Bone marrow (tissue), 2 donors: ENCODE measurements at places on chromosomes 4 and X.

GRCh38 chr4:108953941-108954340 is 191.1 kb upstream of the ETNPPL start:
- DNase-seq: no peak

GRCh38 chrX:69238114-69238886 is 73.0 kb upstream of the PJA1 start:
- no peak for DNase-seq

- DNase-seq: no peak
Observed at GRCh38 chrX:140608111-140608510, 101.4 kb upstream of the LINC00632 start.

GRCh38 chr4:185384930-185385331 is 10.8 kb downstream of the LRP2BP start:
- DNase-seq: no peak

GRCh38 chrX:100593126-100593525 is 8.4 kb downstream of the TNMD start:
- no peak for DNase-seq

DNA sequence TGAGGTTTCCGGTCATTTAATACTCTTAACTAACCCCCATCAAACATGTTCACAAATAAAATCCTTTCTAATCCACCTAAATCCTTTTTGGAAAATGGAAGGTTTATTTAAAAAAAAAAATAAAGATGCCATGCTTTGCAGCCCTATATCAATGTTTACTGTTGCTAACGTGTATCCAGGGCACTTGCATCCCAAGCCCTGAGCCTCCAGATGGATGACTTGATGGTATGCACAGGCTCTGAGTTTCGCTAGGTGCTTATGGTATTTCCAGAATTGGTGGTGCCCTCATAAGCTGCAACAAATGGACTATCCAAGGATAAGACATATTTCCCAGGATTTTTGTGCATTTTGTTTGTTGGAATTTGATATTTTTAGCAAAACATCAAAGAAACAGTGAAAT is 257.7 kb downstream of the PRDM5 start:
- DNase-seq: no peak

- DNase-seq: no peak
Observed at GRCh38 chr4:142809559-142809958, 36.5 kb downstream of the INPP4B start.

- DNase-seq: no peak
Observed at GRCh38 chrX:138986235-138986634, 274.7 kb upstream of the FGF13 start.

DNA sequence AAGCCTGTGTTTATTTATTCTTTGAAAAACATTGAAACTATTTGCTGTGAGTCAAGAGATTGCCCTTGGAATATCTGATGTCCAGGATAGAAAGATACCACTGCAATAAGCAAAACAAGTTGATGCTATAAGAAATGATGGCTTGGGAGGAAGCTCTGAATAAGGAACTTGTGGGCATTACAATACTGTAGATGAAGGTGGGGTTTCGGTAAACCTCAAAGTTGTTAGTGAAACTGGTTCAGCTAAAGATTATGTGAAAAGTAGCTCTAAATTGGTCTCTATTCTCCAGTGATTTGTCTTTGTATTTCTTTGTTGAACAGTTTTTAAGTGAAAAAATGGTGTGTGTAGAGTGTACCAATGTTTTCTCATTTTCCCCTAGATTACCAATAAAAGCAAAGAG is 128.7 kb downstream of the AKAP4 start:
- DNase-seq: peak; percentile 11

DNA sequence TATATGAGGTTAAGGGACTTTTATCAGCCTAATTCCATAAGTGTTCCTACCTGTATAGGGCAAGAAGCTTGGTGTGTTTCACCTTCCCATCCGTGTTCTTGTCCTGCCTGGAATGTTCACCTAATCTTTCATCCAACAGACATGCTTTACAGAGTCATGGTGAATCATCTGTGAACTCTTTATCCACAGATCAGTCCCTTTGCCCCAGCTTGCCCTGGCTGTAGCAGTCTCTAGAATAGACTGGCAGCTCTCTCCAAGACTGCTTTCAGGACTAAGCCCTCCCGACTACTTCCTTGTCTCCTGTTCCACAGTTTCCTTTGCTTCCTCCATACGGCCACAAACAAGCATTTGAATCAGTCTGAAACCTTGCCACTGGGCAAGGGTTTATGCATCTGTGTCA is 177.9 kb upstream of the IL15 start:
- no peak for DNase-seq

DNA sequence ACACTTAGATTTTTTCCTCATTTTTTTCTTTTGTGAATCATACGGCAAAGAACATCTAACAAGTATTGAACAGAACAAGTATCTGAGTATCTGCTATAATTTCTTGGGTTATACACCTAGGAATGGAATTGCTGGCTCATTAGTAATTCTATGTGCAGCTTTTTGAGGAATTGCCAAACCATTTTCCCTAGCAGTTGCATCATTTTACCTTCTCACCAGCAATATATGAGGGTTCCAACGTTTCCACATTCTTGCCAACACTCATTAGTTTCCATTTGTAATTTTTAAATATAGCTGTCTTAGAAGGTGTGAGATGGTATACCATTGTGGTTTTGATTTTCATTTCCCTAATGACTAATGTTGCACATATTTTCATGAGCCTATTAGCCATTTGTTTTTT is 41.1 kb upstream of the DCAF8L1 start:
- DNase-seq: no peak

GRCh38 chr4:70488748-70489147 is 16.8 kb downstream of the MUC7 start:
- no peak for DNase-seq

DNA sequence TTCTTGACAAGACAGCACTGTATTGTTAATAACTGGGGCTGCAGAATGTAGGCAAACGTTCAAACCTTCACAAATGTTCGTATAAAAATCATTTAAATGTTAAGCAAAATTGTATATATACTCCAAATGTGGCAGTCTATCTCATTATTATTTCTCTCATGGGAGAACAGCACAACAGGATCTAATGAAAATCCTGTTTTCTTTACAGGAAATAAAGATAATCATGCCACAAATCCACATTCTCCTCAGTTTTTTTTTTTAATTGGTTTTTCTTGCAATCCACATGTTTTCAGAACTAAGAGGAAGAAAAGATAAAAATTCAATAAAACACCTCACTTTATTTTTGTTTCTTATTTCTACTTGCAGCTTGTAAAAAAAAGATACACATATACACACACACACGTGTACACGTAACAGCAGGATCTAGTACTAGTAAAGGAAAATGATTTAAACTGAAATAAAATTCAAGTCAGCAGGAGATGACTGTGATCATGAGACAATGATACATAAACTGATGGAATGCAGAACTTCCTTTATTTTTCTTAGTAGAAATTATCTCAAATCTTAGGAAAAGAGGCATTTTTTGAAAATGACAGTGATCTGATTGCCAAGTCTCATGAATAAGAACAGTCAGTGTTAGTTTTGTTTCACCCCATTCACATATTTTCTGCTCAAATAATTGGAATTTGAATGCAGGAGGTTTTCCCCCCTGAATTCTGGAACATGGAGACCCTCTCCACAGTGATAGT is 11.3 kb downstream of the APBB2 start:
- no peak for DNase-seq

DNA sequence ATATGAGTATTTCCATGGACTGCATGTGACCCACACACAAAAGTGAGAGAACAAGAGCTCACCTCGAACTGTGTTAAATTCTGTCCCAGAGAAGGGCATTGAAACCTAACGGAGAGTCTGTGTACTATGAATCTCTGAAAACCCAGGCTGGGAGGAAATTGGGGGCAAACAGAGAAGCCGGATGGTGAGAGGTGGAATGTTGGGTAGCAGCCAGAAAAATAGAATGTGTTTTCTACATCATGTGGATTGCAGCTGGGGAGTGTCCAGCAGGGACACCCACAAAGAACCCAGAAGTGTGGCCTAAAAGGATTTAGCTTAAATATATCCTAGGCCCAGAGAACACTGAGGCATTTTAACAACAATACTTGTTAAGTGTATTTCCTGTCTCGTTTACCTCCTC is 38.6 kb downstream of the MND1 start:
- DNase-seq: no peak

DNA sequence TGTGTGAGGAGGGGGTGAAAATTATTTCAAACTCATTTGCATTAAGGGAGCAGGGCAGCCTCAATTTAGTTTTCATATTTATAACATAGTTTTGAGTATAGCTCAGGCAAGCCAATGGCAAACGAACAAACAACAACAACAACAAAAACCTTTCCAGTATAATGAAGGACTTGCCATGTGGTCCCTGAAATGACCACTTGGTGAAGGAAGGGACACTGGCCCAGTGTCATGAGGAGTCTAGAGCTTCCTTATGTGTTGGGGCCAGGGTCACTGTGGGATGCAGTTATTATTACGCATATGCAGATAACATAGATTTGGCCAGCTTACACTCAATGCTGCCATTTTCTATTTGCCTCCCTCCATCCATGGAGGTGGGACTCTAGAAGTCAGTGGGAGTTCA is 23.3 kb downstream of the NKX3-2 start:
- DNase-seq: no peak

- DNase-seq: no peak
Observed at GRCh38 chr4:88981556-88981955, 75.4 kb downstream of the FAM13A start.

DNA sequence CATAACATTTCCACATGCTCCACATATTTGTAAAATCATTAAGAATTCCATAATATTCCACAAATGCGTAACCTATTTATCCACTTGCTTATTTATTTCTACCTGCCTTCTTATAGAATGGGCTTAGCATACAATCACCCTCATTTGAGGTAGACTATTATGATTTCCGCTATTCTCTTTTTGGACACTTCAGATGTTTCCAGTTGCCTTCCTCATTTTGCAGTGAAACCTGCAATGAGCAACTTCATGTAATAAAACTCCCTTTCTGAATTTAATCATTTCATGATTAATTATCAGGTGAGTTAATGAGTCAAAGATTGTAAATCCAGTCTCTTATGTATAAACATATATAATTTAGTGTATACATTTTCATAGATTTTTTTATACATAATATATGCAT is 58.0 kb downstream of the PPP3CA start:
- no peak for DNase-seq

- DNase-seq: no peak
Observed at GRCh38 chr4:6267573-6267972, 2.1 kb upstream of the WFS1 start.

DNA sequence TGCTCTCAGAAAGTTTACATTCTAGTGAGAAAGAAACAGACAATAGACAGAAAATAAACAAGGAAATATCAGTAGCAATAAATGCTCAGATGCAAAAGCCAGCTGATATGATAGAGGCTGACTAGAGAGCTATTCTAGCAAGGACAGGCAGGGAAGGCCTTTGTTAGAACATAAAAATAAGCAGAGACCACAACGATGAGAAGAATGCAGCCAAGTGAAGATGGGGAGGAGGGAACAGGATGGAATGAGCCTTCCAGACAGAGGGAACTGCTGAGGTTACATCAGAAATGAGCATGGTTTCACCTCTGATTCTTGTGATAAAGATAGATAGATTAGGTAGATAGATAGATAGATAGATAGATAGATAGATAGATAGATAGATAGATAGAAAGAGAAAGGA is 7.6 kb upstream of the SOWAHB start:
- no peak for DNase-seq

DNA sequence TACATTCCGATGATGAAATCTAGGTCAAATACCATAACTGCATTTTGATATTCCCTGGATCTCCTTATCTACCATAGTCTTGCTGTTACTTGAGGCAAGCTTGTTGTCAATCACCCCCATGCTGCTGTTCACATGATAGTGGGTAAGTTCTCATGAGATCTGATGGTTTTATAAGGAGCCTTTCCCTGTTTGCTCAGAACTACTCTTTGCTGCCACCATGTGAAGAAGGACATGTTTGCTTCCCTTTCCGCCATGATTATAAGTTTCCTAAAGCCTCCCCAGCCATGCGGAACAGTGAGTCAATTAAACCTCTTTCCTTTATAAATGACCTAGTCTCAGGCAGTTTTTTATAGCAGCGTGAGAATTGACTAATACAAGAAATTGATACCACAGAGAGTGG is 432.0 kb downstream of the GLUD2 start:
- DNase-seq: no peak

DNA sequence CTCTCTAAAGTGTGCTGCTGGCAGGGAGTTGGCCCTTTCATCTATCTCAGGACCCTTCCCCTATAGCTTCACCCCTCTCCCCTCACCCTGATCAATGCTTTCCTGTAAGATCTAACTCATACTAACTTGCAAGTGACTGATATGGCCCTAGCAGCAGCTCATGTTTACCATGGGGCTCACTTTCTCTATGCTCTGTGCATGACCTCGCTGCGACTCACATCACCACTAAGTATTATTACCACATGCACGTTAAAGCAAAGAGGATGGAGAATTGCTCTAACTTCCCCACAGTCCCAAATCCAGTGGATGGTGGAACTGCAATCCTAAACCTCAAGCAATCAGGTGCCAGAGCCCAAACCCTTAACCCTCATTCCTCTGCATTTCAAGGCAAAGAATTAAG is 626.6 kb downstream of the MID1IP1 start:
- DNase-seq: no peak

DNA sequence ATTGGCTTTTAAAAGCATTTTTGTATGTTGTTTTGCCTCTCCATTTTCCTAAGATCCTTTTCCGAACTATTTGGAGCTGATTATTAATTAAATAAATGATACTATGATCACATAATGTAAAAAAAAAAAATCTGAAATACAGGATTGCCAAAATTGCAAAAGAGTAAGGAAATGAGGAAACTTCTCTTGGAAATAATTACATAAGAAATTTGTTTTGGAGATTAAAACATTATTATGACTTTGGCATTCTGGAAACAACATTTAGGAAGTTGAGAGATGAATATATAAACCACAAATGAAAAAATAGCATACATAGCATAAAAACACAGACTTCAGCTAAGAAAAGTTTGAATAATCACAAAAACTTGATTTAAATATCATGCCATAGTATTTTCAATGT is 33.5 kb downstream of the PF4 start:
- DNase-seq: no peak

- DNase-seq: no peak
Observed at GRCh38 chrX:39065051-39065871, 264.0 kb downstream of the MID1IP1 start.

GRCh38 chr4:95601356-95601755 is 52.6 kb upstream of the UNC5C start:
- no peak for DNase-seq

- no peak for DNase-seq
Observed at GRCh38 chr4:174217273-174218126, 66.0 kb downstream of the FBXO8 start.

GRCh38 chr4:176191974-176192373 is 3.4 kb downstream of the SPATA4 start:
- DNase-seq: no peak
